ENCODE measurements at places on chromosomes 3 and 15.

- DNase-seq, result no peak
These were observed 21.6 kb upstream of the RARRES1 start for GRCh38 chr3:158753854-158754253.

DNA sequence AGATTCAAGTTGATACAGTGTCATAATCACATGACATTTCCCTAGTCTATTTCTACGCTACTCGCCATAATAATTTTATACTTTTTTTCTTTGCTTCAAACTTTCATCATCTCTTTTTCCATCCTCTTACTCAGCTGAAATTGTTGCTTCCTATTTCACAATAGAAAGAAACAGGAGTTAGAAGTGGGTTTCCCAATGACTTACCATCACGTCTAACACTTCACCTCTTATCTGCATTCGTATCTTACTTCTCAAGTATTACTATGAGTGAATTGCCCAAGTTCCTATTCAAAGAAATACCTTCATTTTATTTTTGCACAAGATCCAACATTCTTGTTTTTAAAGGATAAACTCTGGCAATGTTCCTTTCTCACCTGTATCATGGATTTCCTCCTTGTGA lies 1539.9 kb downstream of the SI start:
- DNase-seq, result no peak

- DNase-seq, result no peak
These were observed 406.2 kb downstream of the LSAMP start for GRCh38 chr3:116038968-116039650.

DNA sequence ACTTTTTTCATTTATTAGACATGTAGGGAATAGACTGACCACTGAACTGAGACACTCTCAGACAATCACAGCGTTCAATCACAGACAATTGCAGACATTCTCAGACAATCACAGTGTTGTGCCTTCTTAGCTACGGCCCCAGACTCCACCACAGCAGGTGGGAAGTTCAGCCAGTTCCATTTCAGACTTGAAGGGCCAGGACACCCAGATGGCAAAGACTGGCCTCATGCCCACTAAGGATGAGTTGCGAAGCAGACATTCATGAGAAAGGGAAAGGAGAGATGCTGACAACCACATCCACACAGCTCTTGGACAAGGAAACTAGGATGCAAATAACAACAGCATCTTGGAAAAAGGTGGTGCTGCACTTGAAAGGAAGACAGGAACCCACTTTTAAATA lies 21.9 kb upstream of the ALDH1L1 start:
- no peak for DNase-seq

DNA sequence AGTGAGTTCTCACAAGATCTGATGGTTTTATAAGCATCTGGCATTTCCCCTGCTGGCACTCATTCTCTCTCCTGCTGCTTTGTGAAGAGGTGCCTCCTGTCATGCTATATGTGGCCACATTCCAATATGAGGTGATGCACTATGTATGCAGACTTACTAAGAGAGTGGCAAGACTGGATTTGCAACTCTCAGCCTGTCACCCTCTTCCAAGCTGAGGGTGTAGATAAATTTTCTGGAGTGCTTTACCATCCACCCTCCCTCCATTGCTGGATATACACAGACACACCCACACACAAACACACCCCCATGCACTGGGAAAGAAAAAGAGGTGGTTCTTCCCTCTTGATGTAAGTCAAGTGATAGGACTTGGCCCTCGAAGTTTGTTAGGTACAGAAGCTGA lies 30.2 kb upstream of the CHMP2B start:
- no peak for DNase-seq

GRCh38 chr3:28698706-28699105 lies 350.1 kb upstream of the AZI2 start:
- DNase-seq, result no peak

- no peak for DNase-seq
These were observed 49.6 kb downstream of the USP13 start for GRCh38 chr3:179702271-179702947.

- no peak for DNase-seq
These were observed 175.2 kb downstream of the ALDH1A2 start for GRCh38 chr15:57890351-57890750.

- no peak for DNase-seq
These were observed 798 bp downstream of the GCHFR start for GRCh38 chr15:40764629-40765103.

DNA sequence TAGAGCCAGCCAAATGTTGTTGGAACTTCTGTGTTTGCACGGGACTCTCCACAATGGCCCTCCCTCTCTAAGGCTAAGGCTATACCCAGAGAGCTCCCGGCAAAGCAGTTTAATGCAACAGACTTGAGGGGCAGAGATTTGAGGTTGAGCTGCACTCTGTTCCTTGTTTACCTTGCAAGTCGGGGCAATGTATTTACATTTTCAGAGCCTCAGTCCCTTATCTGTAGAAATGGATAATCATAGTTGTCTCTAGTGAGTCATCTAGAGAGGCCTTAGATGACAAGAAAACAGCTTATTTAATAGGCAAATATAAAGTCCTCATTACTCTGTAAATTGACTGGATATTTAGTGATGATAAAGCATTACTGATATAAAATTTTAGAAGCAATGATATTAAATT lies 917.7 kb downstream of the MCTP2 start:
- DNase-seq, result no peak

DNA sequence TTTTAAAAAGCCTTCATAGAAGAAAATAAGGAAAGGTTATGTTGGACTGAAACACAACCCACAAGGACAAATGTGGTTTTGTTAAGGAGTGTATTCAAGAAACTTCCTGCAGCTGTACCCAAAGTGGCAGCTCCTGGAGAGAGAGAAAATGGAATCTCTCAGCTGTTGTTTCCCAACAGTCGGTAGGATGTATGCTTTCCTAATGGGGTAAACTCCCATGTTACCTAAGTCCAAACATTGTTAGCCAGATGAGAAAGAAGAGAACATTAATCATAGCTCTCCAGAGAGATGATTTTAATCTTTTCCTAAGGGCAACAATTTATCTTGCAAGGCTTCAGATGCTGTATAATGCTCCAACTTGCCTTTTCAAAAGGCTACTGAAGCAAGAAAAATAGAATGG lies 22.6 kb upstream of the TEX9 start:
- no peak for DNase-seq

Data from stimulated activated CD8-positive, alpha-beta memory T cell treated with anti-CD3 and anti-CD28 coated beads, Interleukin-12 subunit alpha, Interleukin-12 subunit beta, amount 100 ng/mL, for 1 hour (primary cell).